Neuronal stem cell (in vitro differentiated cells): ENCODE measurements at places on chromosomes 3 and 15.

DNA sequence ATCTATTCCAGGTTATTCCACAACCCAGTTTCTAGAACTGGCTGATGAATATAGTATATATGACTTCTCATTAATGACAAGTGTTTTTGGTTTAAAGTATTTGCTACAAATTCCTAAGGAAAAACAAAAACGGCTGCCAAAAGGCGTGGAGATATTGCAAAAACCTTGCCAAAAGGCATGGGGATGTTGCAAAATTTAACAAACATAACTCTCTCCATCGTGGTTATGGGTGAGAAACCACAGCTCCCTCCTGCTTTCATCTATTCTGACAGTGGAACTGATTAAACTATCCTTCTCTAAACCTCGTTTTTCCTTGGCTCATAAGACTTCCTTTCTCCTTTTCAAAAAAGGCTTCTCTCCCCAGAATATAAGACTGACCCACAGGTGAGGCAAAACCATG lies 342.0 kb upstream of the PDZRN3 start:
- DNase-seq: no peak

- peak; percentile 69 for DNase-seq
Observed at GRCh38 chr15:89740137-89740536, 10.9 kb downstream of the MESP1 start.

GRCh38 chr3:183579967-183580900 lies 24.7 kb upstream of the KLHL6 start:
- DNase-seq: no peak

DNA sequence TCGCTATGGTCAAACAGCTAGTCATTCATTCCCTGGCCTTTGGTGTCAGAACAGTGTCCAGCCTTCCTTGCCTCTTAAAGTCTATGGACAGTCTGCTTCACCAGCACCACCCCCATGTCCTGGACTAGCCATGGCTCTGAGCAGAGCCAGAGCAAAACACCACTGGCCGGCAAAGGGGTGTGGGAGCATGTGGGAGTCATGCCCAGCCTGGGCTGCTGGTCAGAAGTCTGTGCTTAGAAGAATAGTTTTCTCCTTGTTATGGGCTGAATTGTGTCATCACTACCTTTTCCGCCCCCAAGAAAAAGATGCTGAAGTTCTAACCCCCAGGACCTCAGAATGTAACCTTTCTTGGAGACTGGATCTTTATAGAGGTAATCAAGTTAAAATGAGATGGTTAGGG lies 132.9 kb upstream of the LPP start:
- DNase-seq: no peak

- peak; percentile 65 for DNase-seq
Observed at GRCh38 chr15:58957101-58957973, 23.9 kb upstream of the SLTM start.

GRCh38 chr3:187630404-187630803 lies 39.8 kb downstream of the SST start:
- no peak for DNase-seq

DNA sequence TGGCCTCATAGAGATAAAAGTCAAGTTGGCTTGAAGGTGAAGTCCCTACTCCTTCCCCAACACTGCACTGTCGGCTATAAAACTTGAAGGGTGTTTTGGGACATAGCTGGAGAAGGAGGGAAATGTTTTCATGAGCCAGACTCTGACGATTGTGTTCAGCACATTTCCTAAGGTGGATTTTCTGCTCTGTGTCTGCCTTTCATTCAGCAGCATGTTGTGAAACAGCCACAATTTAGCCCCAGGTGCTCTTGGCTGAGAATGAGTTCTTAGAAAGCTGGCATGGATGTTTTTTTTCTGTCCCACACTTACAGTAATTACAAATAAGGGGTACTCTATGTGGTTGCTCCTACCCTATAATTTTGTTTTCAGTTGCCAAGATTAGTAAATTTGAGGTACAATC lies 492.4 kb downstream of the MCTP2 start:
- DNase-seq: no peak

DNA sequence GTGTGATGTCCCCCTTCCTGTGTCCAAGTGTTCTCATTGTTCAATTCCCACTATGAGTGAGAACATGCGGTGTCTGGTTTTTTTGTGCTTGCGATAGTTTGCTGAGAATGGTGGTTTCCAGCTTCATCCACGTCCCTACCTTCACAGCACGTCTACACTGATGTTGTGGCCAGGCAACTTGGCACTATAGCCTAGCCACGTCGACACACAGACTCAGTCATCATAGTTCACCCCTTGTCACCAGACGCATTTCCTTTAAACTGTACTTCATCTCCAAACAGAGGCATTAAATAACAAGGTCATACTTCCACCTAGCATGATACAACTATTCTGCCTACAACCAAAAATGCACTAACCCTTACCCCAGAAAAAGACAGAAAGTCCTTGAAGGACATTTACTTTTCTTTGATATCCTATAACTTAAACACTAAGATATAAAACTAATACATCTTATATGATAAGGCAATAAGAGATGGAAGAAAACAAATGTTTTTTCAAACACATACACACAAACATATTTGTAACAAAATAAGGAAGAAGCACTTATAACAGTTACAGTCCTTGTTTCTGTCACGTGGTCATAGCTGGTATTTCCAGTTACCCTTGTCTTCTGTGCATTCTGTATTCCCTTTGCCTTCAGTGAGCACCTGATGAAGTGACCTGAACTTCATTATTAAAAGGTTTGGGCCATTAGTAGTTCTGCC lies 121.4 kb downstream of the KLF13 start:
- DNase-seq: no peak

GRCh38 chr3:65914740-65915367 lies 123.9 kb downstream of the MAGI1 start:
- DNase-seq: no peak

- DNase-seq: peak; percentile 65
Observed at GRCh38 chr3:129627350-129628168, 21.1 kb upstream of the PLXND1 start.

- DNase-seq: no peak
Observed at GRCh38 chr3:88263417-88264100, 113.8 kb downstream of the C3orf38 start.

DNA sequence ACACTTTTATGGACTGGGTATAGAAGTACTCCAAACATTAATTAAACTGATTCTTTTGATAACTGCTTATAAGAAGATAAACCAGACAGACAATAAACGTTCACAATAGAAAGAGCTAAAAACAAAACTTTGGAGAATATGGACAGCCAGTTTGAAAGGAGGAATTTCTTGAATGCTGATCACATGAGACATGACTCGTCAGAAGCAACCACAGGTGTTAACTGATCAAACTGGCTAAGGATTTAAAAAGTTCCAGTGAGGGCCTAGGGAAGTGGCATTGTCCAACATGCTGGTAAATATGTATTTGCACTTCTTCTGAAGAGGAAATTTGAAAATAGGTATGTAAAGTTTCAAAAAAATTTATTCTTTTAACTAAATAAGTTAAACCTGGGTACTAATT lies 29.4 kb upstream of the AP3B2 start:
- DNase-seq: no peak

DNA sequence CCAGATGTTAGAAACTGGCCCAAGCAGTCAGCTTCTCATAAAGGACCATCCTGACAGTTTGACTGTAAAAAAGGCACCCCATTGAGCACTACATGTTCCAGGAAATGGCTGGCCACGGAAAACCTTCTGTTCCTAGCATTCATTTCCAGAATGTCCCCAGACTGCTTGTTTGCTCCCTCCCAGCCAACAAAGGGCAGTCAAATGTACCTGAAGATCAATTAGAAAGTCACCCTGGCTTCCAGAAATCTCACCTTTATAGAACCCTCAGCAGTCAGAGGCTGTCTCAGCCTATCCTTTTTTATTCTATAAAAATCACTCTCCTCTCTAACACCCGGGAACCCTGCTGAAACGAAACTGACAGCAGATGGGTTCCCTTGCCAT lies 784 bp upstream of the SAMMSON start:
- no peak for DNase-seq

GRCh38 chr15:53627279-53627678 lies 132.2 kb downstream of the WDR72 start:
- no peak for DNase-seq
